ENCODE measurements at places on chromosomes 16 and 17. TPM values are rescaled to one million over a fixed set of nuclear protein-coding genes. Genes with fewer than 3 reads are reported as not detected.

Gene RASL10B
- total RNA-seq = 1.3 TPM

- no peak for DNase-seq
Measured at GRCh38 chr16:25045696-25046381, 30.7 kb upstream of the ARHGAP17 start.

Gene TBC1D3B
- total RNA-seq = 5.0 TPM

GRCh38 chr16:80442779-80443178 lies 98.0 kb upstream of the DYNLRB2 start:
- no peak for DNase-seq

DNA sequence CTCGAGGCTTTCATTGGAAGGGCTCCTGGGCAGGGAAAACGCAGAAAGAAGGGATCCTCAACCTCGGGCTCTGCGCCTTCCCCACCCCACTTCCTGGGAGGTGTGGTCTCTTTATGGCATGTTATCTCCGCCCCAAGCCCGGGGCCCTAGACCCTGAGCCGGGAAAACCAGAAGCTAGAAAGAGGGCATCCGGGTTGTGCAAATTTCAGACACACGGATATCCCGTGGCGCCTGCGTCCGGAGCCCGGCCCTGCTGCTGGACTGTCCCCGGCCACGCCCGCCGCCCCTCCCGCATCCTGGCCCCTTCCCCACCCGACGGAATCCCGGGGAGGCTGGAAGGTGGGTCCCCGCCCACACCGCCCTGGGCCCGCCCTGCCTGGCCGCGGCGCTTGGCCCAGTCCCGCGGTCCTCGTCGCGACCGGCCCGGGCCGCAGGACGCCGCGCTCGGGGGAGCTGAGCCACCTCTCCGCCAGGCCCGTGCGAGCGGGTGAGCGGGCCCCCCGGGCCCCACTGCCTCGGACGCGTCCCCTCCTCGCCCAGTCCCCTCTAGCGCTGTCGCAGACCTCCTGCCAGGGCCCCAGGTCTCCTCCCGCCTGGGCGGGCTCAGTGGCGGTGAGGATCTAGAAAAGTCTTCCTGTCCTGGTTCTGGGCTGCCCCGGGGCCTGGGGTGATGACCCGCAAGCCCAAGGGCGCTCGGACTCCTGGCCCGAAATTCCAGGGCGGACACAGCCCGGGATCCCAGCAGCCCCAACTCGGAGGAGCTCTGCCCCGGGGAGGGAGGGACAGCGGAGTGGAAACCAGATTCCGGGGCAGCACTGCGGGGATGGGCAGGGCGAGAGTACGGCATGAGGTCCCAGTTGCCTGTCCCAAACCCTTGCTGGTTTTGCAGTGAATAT lies at the start of gene SLC16A5:
Gene SLC16A5 (plus strand): TSS at position 397 of the 896 bp plus-strand sequence. CDS start 5,683 bp downstream, outside the sequence.
- DNase-seq = peak; percentile 91

DNA sequence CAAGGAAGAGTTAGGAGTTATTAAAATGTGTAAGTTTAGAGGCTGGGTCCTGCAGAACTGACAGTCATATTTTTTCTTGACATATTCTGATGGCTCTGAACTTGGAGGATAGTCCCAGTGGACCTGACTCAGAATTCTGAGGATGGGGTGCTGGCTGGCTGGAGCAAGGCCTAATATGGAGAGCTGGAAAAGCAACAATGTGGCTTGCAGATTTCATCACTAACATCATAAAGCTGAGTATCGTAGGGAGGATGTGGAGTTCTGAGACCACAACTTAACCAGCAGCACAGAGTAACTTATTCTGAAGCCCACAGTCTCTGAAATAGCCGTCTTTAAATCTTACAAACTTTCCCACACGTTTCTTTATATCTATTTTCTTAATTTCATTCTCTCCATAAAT lies 2.3 kb downstream of the KRTAP1-5 start:
- DNase-seq = no peak

GRCh38 chr17:77528516-77529327 lies 388.0 kb downstream of the SEC14L1 start:
- DNase-seq = no peak

GRCh38 chr17:61587807-61588660 lies 3.0 kb downstream of the NACA2 start:
- no peak for DNase-seq

GRCh38 chr17:43880420-43880991 lies 26.8 kb downstream of the MPP2 start:
- peak; percentile 79 for DNase-seq

Gene KRT32
- not detected for total RNA-seq

Gene SLC22A31
- total RNA-seq = not detected

- DNase-seq = peak; percentile 7
Measured at GRCh38 chr16:67120025-67120424, 10.3 kb downstream of the PHAF1 start.

DNA sequence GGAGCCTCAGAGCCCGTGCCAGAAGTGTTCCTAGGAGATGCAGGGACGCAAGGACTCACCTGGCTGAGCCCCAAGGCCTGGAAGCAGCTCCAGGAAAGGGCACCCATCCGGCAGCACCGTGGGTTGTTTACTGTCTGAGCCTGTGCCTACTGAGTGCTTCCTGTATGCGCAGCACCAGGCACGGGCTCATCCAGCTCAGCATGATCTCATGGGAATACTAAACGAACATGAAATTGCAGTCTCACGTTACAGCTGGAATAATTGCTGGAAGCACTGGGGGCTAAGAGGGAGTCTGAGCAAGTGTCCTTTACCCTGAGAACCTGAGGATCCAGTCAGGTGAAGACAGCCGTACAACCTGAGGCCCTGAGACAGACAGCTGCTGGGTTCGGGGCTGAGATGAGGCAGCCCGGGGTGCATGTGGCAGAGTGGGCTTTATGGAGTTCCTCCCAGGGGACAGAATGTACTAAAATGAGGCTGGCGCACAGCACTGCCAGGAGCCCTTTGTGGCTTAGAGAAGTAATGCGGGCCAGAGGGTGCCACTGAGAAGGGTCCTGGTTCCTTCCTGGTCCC lies 5.4 kb downstream of the CTRL start:
- no peak for DNase-seq

- no peak for DNase-seq
Measured at GRCh38 chr17:77999413-78000173, 41.1 kb downstream of the TNRC6C start.

DNA sequence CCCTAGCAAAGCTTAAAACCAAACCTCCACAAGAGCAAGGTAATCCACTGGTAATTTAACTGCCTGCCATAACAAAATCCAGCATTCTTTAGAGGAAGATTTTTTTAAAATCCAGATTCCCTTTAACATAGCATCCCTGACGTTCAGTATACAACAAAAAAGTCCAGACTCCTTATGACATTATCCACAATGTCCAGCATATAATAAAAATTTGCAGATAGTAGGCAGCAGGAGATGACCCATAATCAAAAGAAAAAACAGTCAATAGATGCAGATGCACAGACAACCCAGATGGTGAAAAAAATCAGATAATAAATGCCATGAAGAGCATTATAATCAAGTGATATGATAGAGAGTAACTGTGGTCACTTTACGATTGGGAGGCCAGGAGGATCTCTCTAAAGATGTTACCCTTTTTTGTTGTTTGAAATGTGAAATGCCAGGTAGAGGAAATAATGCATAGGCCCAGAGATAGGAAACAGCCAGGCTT lies 33.2 kb downstream of the MRC2 start:
- DNase-seq = no peak

- DNase-seq = no peak
Measured at GRCh38 chr16:24070851-24071250, 185.3 kb upstream of the CACNG3 start.

Gene ARHGAP23
- total RNA-seq = 126 TPM

GRCh38 chr16:85378145-85379040 lies 234.7 kb upstream of the GSE1 start:
- no peak for DNase-seq

GRCh38 chr16:88810166-88810911 lies 1.4 kb downstream of the APRT start:
- no peak for DNase-seq

DNA sequence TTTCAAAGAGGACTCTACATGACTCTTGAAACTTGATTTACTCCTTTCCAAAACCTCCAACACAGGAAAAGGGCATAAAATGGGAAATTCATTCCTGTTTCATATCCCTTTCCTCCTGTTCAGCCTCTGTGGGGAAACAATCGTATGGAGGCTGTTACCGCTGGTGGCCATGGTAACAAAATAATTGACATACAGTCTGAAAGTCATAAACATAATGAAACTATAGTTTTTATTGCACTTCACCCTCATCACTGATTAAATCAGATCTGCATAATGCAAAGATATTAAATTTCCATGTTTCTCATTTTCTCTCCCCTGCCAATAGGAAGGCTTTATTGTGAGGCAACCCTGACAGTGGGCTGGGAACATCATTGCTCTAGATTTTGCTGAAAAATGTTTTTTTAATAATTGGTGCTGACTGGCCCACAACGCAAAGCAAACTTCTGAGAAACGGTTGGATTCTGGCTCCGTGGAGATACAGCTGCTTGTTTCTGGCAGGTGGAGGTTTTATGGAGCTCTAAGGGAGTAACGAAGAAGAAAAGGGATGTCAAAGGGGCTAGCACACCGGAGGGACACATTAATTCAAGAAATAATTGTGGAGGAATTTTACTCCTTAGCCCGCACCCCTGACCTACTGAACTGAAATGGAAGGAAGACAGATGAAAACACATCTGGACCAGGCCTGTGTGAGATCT lies 154.2 kb upstream of the SHISA6 start:
- DNase-seq = no peak

DNA sequence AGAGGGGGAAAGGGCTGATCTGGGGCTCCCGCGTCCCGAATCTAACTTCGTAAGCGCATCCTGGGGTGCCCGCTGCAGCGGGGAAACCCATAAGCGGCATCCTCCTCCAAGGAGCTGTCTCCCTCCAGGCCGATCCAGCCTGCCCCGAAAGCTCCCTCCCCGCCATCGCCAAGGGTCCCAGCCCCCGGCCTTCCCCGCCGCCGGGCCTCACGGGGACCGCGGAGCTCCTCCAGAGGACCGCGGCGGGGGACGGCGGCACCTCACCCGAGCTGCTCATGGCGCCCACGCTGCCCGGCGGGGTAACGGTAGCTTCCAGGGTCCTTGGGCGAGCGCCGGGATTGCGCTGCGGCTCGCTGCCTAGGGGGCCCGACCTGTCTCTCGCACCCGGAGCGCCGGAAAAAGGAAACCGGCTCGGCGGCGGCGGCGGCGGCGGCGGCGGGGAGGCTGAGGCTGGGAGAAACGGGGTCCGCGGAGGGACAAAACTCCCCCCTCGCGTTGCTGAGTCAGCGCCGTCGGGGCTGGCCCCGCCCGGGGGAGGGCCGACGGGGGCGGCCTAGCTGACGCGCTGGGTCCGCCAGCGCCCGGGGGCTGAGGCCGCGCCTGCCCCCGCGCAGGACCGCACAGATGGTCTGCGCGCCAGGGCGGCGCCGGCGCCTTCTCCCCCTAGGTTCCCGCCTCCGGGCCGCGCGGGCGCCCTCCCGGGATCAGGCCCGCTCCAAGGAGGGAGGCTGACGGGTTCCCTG lies at the start of gene BLMH:
Gene BLMH (minus strand): TSS at position 402 of the 743 bp plus-strand sequence. CDS start 125 bp downstream, at position 277.
- DNase-seq = peak; percentile 89

Gene CD300H
- total RNA-seq = not detected

GRCh38 chr17:59753522-59754467 lies 46.3 kb downstream of the VMP1 start:
- DNase-seq = no peak

Gene TNFSF13
- 28.6 TPM for total RNA-seq

DNA sequence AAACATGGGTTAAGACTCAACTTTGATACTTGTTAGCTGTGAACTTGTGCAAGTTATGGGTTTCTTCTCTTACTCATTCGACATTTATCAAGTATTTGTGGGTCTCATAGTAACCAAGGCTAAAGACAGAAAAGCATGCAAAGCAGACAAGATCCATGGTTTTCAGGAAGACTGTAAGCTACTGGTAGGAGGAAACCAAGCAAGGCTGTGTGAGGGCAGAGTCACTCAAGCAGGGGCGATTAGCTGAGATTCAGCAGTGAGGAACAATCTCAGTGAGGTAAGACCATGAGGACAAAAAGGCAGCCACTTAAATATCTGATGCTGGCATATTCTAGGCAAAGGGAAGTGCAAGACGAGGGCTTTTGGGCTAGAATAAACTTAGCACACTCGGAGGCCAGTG lies 29.5 kb downstream of the MBTD1 start:
- DNase-seq = no peak

GRCh38 chr17:13727441-13728171 lies 125.9 kb upstream of the HS3ST3A1 start:
- no peak for DNase-seq

- no peak for DNase-seq
Measured at GRCh38 chr16:53812914-53813313, 109.0 kb downstream of the FTO start.

Measured in aorta (tissue), 5 donors.